ENCODE measurements at places on chromosomes 7 and 10. TPM values are rescaled to one million over a fixed set of nuclear protein-coding genes. Genes with fewer than 3 reads are reported as not detected.

DNA sequence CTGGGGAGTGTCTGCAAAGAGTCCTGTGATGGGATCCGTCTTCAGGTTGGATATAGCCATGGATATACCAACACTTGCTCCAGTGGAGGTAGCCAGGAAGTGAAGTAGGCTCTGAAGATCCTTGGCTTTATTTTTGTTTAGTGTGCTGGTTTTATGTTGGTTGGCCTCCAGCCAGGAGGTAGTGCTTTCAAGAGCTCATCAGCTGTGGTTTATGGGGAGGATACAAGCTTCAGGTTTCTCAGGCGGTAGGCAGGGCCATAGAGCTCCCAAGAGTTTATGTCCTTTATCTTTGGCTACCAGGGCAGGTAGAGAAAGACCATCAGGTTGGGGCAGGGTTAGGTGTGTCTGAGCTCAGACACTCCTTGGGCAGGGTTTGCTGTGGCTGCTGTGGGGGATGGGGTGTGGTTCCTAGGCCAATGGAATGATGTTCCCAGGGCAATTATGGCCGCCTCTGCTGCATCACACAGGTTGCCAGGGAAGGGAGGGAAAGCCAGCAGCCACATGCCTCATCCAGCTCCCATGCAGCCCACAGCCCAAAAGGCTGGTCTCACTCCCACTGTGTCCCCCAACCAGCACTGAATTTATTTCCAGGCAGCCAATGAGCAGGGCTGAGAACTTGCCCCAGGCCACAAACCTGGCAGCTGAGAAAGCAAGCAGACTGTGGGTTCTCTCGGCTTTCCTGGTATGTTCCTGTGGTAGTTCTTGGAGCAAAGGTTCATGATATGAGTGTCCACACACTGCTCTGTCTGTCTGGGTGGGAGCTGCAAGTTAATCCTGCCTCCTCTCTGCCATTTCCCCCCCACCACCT, 67.0 kb upstream of the PRLHR start:
- DNase-seq = no peak

DNA sequence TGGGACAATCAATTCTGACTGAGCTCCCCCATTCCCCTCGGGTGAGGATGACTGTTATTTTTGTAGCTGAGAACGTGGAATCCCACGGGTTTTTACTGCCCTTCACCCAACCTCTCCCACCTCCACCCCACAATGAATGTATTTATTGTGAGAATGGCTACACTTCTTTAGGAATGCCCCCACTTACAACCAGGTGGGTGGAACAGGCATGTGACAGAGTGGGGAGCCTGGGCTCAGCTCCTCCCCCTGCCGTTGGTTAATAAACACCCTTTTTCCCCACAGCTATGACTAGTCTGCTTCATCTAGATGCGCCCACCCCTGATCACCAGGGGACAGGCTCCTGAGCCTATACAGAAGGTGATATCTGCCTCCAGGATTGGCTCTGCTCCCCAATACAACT, 2.0 kb downstream of the MRPL43 start:
- no peak for DNase-seq

The ZNF239 gene
- total RNA-seq = 14.1 TPM

The TAF5 gene
- 6.9 TPM for total RNA-seq

The ACTL6B gene
- total RNA-seq = 58.7 TPM

The PMS2 gene
- 26.1 TPM for total RNA-seq

The TRPV6 gene
- 0.27 TPM for total RNA-seq

The MSMB gene
- not detected for total RNA-seq

- DNase-seq = no peak
These were observed 268.3 kb upstream of the MTPN start for GRCh38 chr7:136245327-136246004.

DNA sequence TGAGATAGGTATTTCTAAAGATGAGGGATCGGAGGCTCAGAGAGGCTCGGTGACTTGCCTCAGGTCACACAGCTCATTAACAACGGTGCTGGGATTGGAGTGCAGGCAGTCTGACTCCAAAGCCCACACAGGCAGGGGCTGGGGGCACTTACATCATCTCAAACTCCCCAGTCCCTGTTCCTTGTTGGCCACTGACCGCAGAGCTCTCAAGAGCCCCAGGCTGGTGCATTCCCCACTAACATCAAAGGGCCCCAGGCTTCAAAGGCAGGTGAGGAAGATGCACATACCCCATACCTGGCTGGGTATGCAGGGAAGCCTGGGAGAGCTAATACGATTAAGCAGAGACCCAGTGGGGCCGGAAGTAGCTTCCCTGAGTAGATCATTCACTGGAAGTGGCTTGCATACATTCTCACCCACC, 13.7 kb upstream of the NODAL start:
- DNase-seq = no peak
